ENCODE measurements at places on chromosomes 7 and 10.

GRCh38 chr7:142298009-142298408 lies 40.2 kb upstream of the PRSS58 start:
- no peak for DNase-seq

GRCh38 chr10:117175215-117175900 lies 21.9 kb upstream of the KCNK18 start:
- no peak for DNase-seq

GRCh38 chr10:19928936-19929335 lies 112.7 kb downstream of the PLXDC2 start:
- no peak for DNase-seq

GRCh38 chr7:148419856-148420832 lies 170.4 kb upstream of the C7orf33 start:
- DNase-seq, result no peak

- DNase-seq, result no peak
Observed at GRCh38 chr10:58697691-58698090, 185.0 kb downstream of the BICC1 start.

- DNase-seq, result no peak
Observed at GRCh38 chr7:37450035-37450434, 1.4 kb upstream of the ELMO1 start.

- no peak for DNase-seq
Observed at GRCh38 chr7:106384373-106384772, 99.6 kb upstream of the NAMPT start.

- DNase-seq, result no peak
Observed at GRCh38 chr10:5619362-5620211, 46.8 kb downstream of the ASB13 start.

- DNase-seq, result no peak
Observed at GRCh38 chr10:4316161-4316810, 509.7 kb upstream of the AKR1E2 start.

DNA sequence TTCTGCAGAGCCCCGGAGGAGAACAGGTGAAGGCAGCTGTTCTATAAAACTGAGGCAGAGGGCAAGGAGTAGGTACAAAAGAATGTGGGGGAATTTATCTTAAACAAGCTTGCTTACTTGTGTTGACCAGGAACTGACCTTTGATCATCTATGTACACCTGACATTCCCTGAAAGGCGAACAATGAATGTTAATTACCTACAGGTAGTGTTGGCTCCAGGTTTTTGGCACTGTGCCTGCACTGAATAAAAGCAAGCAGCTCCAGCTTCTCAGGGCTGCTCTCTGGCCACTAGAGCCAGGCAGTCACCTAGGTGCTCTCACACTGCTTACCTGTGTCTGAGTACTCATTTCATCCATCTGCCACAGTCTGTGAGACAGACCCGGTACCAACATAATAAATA lies 87.0 kb downstream of the RAPGEF5 start:
- DNase-seq, result no peak

- no peak for DNase-seq
Observed at GRCh38 chr10:4704034-4704545, 121.9 kb upstream of the AKR1E2 start.

DNA sequence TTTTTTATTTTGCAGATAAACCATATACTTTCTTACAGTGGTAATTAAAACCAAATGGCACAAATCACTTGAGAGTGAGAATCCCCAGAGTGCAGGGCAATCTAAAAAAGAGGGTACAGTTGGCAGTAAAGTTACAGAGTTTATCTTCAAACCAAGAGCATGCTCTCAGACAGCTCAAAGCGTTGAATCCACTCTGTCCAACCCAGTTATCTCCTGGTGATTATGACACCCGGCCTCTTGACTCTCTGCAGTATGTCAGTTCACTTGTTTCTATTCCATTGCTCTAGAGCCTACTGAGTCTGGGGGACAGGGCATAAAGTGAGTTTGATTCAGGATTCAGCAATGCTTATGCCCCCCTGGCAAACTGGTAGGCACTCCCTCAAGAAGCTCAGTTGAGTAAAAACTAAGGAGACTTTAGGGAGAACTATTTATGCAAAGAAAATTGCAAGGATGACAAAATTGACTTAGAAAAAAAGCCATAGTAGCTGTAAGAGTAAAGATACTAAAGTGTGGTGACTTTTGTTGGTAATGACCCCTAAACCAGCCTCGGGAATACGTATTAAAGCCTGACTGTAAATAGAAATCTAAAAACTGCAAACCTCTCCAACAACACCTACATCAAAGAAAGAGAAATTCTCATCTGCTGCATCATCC lies 55.5 kb downstream of the COL1A2 start:
- DNase-seq, result no peak

- no peak for DNase-seq
Observed at GRCh38 chr10:70319183-70319582, 35.4 kb upstream of the NPFFR1 start.

- DNase-seq, result no peak
Observed at GRCh38 chr7:112484671-112485167, 3.9 kb downstream of the LSMEM1 start.
